ENCODE measurements at places on chromosomes 5 and 9.

- peak; percentile 41 for DNase-seq
Observed at GRCh38 chr9:134243778-134244467, 79.6 kb upstream of the RNU6ATAC start.

GRCh38 chr9:1490341-1491232, 440.4 kb downstream of the DMRT2 start:
- DNase-seq = no peak

DNA sequence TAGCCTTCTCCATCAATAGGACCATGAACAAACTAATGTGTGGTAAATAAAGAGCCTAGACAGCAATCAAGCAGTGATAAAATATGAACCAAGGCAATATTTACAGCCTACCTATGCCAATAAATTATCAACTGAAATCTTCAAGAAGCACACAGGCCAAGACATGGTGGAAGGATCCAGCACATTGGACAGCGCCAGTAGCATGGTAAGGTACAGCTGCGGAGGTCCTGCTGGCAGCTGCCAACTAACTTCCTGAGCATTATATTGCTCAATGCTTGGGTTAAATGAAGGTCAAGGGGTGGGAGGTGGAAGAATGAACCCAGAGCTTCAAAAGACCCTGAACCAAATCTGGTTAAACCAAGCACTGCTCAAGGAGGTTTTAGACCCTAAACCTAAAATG, 16.5 kb upstream of the SPDL1 start:
- DNase-seq = peak; percentile 60

DNA sequence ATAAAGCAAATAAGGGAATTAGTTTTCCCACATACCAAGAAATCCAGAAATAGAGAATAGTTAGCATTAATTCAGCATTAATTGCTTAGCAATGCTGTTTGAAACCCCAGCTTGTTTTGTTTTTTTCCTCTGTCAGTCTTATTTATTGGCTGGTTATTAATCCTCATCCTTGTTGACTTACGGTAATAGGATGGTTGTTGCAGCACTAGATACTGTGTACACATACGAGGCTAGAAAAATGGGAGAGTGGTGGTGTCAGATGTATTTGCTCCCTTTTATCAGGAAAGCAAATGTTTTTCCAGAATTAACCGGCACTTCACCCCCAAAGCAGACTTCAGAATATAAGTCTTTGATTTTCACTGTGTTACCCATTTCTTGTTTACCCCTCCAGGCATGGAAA, 60.4 kb downstream of the ERBIN start:
- DNase-seq = no peak

- no peak for DNase-seq
Observed at GRCh38 chr5:167726642-167727041, 564.8 kb upstream of the WWC1 start.

GRCh38 chr5:5454391-5454790, 31.9 kb downstream of the ICE1 start:
- no peak for DNase-seq

DNA sequence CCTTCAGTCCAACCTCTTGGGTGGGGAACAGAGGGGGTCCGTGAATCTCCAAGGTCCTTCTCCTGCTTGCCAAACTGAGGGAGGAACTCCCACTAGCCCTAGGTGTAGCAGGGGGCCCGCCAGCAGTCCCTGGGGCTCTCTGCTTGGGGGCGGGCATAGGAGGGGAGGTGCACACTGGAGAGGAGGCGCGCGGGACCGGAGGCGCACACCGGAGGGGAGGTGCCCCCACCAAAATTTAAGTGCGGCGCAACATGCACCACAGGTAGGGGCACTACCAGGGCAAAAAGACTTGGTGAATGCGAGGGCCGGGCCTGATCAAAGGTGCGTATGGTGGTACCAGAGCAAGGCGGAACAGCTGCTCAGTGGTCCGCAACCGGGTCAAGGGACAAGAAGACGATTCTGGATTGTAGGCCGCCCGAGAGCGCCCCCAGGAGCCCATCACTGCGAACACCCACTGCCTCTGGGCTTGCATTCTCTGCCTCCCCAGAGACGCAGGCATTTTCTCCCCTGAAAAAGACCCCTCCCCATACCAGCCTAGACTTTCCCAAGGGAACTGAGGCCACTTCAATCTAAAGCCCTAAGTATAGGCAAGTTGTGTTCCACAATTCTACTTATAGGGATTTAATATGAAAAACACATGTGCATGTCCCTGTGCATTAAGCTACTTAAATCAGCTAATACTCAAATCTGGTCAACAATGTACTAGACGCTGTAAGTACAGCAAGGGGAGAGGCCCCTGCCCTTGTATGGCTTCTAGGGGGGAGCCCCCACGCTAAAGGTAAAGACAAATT, 50.6 kb downstream of the TGFBI start:
- no peak for DNase-seq

GRCh38 chr9:37283730-37284325, 138.7 kb upstream of the GRHPR start:
- DNase-seq = peak; percentile 14

- peak; percentile 58 for DNase-seq
Observed at GRCh38 chr5:35041261-35041660, 6.5 kb downstream of the AGXT2 start.

DNA sequence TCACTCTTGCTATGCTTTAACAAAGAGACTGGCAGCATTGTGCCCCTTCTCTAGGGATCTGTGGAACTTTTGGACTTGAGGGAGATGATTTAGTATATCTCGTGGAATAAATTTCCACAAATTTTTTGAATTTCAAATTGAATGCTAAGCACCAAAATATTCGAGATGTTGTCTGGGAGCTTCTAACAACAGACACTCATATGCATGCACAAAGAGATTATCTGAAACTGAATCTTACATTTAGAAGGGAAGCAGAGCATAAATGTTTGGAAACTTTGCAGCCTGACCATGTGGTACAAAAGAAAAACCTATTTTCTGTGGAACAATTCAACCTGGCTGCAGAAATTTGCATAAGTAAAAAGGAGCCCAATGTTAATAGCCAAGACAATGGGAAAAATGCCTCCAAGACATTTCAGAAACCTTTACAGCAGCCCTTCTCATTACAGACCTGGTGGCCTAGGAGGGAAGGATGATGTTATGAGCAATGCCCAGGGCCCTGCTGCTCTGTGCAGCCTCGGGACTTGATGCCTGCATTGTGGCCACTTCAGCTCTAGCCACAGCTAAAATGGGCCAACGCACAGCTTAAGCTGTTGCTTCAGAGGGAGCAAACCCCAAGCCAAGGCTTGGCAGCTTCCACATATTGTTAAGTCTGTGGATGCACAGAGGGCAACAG, 285.8 kb upstream of the FAM174A start:
- DNase-seq = no peak

DNA sequence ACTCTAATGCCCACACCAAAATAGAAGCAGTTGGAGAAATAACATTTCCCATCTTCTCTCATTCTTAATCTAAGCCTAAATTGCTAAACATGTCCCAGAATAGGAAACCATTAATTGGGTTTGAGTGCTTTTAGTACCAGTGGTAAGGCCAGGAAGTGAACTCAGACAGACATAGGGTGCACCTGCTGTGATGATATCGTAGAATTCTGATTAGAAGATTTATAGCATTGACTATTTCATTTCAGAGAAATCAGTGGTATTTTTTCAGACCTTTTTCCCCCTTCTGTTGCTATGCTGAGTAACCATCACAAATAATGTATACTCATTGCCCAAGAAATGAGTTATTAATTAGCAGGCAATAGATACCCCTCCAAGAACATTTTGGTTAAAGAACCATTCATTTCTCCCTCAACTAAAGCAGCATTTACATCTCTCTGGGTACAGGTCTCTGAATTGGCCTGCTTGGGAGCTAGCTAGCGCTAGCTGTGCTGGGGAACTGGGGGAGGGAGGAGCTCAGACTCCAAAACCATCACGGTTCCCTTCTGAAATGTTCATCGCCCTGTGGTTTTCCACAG, 7.3 kb downstream of the GLRX start:
- no peak for DNase-seq

- no peak for DNase-seq
Observed at GRCh38 chr5:143084407-143084806, 314.2 kb downstream of the ARHGAP26 start.

GRCh38 chr5:168327994-168328393, 36.5 kb downstream of the WWC1 start:
- DNase-seq = peak; percentile 13

DNA sequence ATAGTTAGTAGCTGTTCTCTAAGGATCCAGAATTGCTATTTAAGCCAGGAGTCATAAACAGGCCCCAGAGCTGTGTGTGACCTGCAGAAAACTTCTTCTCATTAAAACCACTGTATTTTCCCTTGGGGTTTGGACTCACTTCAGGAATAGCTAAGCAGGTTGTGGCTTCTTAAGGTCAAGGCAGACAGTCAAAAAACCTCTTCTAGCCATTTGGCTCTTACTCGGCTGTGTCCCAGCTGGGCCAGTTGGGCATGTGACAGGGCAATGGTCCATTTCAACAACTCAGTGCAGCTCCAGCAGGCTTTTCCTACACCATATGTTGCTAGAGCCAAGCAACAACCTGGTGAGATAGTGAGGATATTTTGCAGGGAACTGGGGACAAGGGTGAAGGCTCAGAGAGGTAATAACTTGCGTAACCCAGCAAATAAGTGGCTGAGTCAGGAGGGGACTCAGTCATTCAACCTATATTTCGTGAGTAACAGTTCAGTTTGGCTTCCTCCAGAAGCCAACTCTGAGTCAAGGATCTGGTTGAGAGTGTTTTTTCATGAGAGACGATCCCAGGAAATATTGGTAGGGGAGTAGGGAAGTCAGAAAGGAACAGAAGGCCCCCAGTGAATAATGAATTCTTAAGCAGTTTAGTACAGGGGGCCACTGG, 115.4 kb upstream of the PPP2R2B start:
- no peak for DNase-seq

DNA sequence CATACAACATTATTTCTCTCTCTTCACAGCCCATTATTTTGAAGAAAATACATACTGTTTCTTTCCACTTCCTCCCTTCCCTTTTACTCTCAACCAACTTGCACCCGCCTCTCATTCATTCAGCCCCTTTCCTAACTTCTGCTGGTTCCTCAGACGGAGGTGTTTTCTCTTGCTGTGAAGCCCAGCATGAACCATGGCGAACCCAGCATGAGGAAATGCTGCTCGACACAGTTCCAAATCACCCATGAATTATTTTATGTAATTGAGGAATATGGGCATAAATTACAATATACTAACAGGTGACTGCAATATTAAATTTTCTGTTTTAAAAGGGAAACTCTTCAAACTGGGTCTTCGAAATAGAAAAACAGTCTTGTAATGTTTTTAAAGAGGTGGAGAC, 124.8 kb downstream of the MEF2C start:
- DNase-seq = no peak

- DNase-seq = peak; percentile 64
Observed at GRCh38 chr9:101376111-101376848, 8.5 kb downstream of the BAAT start.

DNA sequence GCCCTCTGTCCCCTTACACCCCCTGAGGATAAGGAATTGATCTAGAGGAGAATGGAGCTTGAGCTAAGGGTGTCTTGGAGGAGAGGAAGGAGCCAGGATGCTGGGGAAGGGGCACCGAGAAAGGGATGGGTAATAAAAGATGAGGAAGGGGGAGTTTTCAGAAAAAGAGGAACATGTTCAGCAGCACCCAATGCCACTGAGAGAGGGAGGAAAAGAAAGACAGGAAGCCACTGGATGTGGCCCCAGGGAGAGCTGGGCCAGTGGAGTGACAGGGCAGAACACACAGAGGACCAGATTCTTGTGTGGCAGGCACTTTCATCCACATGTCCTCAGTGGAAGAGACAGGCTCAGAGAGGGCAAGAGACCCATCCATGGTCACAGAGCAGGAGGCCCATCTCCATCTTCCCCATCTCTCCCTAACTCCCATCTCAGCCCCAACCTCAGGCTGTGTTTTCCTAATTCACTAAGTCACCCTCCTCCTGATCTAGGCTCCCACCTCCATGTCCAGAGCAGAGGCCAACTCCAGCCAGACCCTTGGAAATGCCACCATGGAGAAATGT, 7.2 kb downstream of the PFN3 start:
- no peak for DNase-seq

DNA sequence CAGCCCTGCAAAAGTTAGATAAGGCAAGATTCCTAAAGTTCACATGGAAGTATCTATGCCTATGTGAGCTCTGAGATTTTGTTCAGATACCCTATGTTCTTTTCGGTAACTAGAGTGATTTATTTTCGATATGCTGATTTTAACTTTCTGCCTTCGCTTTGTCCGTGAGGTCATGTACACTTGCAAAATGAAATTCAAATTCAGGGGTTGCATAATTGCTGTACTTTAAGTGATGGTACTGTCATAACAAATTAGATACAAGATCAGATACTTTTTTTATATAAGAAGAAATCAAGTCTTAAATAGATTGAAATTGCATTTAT, 350 bp upstream of the ECPAS start:
- DNase-seq = peak; percentile 51

DNA sequence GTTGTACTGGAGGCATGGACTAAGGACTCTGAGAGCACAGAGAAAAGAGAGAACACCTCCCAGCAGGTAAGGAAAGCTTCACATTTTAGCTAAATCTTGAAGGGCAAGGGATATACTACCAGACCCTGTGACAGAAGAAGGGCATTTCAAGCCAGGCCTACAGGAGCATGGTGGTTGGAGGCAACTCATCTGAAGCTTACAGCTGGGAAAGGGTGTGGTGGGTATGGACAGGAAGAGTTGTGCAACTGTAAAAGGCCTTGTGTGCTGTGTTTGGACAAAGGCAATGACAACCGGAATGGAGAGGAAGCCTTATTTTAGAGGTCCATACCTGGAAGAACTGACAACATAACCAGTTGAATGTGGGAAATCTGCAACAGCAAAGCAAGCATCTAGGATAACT, 31.2 kb downstream of the NIPSNAP3B start:
- no peak for DNase-seq

- DNase-seq = peak; percentile 14
Observed at GRCh38 chr9:86589273-86589672, 235.1 kb upstream of the TUT7 start.

DNA sequence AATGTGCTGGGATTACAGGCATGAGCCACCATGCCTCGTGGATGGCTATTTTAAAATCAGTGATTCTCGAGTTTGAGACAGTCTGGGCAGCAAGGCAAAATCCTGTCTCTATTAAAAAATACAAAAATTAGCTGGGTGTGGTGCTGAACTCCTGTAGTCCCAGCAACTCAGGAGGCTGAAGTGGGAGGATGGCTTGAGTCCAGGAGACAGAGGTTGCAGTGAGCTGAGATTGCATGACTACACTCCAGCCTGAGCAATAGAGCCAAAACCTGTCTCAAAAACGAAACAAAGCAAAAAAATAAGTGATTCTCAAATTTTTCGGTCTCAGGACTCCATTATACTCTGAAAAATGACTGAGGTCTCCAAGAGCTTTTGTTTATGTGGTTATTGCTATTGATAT, 47.9 kb upstream of the HSPA9 start:
- no peak for DNase-seq

DNA sequence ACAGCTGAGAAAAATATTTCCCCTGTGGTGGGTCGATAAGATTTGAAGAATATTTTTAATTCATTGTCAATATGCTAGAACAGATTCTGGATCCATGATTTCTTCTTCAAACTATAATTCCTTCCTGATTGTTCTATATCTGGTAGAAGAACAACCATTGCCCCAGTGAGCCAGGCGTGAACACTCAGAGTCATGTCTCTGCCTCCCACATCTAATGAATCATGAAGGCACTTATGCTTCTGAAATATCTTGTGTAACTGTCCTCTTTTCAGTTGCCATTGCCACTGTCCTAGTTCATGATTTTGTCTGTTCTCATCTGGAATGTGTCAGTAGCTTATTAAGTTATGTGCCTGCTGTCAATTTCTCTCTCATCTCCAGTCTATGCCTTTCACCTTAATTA, 40.0 kb downstream of the GABRG2 start:
- DNase-seq = no peak
